ENCODE measurements at places on chromosomes 12 and 14.
A peak's percentile ranks its signal among the peaks of the same experiment; 100 is the strongest.

DNA sequence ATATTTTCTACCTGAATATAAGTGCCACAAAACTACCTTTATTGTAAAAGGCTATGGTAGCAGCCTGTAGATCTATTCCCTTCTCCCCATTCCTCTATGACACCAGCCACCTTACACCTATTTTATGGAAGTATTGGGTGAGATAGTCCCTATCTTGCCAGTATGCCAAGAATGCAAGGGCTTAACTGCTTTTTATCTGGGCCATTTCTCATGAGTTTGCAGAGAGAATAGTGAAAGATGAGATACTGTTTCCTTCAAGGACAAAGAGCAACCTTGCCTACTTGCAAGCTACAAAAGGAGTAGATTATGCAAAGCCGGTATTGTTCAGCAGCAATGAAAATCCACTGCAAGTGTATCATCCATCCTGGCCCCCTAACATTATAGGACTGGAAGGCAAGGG is 1775.6 kb upstream of the SEL1L start:
- DNase-seq = no peak

GRCh38 chr14:66563731-66564130 is 55.8 kb downstream of the GPHN start:
- DNase-seq = no peak

DNA sequence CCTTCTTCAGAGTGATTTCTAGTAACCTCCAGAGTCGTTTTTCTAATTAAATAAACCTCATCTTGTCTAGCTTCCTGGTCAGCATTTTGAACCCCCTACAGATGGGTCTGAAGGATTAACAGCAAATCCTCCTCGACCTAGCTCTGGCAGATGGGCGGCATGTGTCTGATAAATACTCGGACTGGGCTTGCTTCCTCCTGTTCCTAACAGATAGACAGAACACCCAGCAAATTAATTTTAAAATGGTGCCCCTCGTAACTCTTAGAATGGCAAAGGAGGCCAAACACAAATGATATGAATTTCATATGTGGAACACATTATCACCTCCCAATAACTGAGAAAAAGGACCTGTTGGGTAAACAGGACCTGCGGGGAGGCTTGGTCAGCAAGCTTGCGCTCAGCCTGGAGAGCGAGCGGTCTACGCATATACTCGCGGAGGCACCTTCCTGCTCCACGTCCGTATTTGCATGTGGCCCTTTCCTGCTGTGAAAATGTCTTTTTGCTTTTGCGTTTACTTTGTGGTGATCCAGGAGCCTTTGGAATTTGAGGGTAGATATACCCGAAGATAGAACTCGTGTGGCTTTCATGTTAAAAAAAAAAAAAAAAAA is 79.6 kb downstream of the OTX2 start:
- no peak for DNase-seq

- DNase-seq = no peak
These were observed 136.7 kb upstream of the EGLN3 start for GRCh38 chr14:34087571-34087970.

- DNase-seq = no peak
These were observed 926.6 kb downstream of the VRK1 start for GRCh38 chr14:97723819-97724218.

DNA sequence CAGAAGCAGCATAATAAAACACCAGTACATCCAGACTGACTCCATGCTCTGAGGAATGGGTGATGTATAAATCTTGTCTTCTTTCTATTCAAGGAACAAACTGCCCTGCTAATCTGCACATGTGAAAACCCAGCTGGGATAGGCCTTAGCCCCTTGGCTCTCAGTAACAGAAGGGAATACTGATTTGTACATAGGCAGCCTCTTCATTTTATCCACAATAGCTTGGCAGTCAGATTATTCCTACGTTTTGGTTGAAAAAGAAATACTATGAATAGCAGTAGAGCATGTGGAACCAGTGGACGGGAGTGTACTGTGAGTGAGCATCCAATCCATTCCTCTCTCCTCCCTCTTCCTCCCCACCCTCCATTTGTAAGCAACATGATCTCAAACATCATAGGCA is 113.5 kb upstream of the ARHGAP5 start:
- DNase-seq = no peak

DNA sequence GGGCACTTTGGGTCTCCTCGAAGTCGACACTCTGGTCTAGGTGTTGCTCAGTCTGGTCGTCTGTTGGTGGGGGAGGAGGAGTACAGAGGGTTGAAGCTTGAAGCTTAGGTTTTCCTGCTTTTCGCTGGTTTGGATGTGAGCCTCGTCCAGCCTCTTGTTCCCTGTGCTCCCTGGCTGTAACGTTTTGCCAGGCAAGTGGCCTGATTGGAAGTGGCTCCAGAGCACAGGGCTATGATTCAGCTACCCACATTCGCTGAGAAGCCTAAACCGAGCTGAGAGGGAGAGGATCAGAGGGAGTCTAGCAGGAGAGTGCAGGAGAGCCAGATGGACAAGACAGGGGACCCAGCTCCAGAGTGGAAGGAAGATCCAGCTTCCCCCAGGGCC is 6.1 kb downstream of the HOXC10 start:
- DNase-seq = no peak

DNA sequence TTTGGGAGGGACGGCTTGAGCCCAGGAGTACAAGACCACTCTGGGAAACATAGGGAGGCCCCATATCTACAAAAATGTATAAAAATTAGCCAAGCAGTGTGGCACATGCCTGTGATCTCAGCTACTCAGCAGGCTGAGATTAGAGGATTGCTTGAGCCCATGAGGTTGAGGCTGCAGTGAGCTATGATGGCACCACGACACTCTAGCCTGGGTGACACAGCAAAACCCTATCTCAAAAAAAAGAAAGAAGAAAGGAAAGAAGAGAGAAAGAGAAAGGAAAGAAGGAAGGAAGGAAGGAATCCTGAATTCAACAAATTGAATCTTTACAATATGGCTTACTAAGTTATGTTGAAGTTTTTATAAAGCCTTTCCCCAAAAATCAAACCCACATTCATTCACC is 2.1 kb downstream of the KIF21A start:
- no peak for DNase-seq

GRCh38 chr14:37889087-37889486 is 293.7 kb downstream of the TTC6 start:
- DNase-seq = no peak

DNA sequence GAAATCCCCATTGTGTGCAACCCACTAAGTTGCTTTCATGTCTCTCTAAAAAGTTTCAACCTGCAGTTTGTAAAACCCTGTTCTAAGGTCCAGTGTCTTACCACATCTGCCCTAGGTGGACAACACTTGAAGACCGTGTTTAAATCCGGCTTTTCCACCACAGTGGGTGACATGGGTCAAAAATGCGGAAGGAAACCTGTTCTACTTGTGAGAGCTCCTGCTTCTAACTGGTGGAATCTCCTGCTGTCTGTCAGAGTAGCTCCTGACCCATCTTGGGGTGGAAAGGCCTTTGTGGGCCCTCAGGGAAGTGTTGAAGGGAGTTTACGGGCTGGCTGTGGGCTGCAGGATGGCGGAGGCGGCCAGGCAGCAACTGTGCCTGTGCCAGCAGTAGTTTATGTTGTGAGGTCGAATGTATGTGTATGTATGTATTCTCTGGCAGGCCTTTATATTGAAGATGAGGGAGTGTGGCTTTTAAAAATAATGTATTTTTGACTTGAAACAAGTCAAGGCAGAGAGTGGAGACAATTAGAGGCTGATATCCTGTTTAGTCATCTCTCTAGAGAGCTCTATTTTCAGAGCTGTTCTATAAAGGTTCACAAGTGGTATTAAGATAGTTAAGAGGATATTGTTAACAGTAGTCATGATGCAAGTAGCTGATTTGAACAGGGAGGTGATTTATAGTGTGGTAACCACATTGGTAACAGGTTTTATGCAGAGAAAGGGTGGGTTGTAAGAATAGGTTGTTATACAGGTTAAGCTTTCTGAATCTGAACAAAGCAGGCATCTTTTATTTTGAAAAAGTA is 67.0 kb downstream of the PRKCH start:
- DNase-seq = no peak

DNA sequence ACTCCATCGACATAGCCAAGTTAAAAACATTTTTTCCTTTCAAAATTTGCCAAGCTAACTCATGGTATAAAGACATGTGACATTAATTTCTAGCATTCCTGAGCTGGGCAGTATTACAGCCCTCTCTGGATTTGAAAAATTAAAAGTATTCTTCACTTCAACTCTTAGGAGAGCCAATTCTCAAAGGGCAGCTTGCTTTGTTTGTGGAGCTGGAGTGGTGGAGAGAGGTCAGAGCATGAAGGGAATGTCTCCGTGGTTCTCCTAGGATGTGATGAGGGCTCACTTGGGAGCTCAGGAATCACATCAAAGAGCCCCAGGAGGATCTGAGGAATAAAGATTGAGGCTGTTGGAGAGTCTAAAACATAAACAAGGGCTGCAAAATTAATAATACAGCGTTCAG is 46.9 kb upstream of the RGS6 start:
- no peak for DNase-seq

DNA sequence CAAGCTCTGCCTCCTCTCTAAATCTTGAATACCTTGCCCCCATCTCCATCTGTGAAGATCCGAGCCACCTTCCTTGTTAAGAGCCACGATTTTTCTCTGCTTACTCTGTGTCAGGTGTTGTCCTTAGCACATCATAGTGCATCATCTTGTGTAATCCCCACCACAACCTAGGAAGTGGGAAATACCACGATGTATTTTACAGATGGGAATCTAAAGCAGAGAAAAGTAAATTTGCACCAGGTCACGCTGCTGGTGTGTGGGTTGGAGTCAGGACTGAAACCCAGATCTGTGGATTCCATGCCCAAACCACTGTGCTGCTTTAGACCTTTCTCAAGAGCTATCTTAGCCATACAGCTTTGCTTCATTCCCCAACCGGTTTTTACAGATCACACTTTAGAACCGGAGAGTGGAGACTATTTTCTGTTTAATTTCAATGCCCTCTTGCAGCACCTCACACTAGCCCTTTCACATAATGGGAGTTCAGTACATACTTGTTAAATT is 94.6 kb downstream of the PPM1A start:
- no peak for DNase-seq

GRCh38 chr14:20372796-20373195 is 29.4 kb downstream of the PARP2 start:
- DNase-seq = no peak

GRCh38 chr12:105573574-105573973 is 243.1 kb downstream of the C12orf75 start:
- DNase-seq = no peak

DNA sequence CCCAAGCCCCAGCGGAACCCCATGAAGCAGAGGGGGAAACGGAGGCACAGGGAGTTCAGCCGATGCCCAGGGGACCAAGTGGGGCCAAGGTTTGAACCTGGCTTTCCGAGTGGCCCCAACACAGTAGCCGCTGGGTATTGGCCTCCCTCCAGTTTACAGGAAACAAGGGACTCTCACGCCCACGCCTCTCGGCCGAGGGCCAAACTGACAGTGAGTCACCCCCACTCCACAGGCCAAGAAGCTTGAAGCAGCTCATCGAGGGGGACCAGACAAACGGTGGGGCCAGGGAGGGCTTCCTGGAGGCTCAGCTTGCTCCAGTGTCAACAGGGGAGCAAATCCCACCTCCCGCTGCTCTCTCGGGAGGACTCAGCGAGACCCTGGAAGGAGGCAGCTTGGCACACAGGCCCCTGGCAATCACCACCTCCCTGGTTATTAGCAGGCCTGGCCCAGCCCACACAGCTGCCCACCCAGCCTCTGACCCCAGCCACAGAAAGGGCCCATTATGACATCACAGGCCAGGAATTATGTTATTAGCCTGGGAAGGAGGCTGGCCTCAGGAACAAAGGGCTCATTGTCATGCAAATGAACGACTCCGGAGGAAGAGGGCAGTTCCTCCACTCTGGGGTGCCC is 54.6 kb downstream of the NCOR2 start:
- DNase-seq = peak; percentile 99

- DNase-seq = no peak
These were observed 50.9 kb upstream of the PPFIA2 start for GRCh38 chr12:81809829-81810595.

DNA sequence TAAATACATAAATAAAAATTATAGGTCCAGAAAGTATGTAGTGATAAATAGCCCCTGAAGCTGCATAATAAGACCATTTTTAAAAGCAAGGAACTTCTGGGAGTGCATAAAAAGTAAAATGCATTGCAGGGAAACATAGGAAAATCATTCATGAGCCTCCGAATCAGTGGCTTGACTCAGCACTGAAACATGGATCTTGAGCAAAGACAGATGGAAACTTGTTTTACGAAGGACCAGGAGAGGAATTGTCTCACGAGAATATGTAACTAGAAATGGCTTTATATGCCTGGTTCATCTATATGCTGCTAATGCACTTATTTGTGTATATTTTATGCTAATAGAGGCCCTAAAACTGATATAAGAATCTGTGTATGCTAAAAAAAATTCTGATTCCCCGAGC is 14.7 kb downstream of the TMEM30B start:
- DNase-seq = no peak

DNA sequence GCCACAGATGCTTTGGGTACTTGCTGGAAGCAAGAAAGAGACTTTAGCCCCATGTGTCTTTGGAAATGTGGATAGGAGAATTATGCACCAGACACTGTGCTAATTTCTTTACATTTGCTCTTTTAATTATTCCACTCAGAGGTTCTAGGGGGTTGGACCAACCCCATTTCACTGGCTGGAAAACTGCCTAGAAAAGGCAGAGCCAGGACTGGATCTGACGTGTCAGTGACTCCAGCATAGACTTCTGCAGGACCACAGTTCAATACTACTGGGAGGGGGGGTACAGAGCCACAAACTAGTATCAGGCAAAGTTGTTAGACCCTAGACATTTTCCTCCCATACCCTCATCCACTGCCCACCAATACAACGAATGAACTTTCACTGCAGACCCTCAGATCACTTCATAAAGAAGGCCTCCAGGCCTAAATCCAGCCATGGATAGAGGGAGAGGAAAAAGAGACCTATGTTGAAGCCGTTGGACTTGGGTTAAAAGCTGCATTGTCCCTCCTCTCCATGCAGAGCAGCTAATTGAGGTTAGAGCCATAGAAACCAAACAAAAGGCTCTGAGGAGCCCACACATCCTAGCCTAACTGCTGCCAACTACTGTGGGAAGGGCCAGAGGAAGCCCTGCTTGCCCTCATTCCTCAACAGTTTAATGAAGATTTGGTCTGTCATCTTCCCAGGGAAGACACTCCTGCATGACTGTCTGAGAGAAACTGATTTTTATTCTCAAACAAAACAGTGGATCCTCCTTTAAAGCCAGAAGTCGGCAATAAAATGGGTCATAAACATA is 68.7 kb downstream of the STON2 start:
- DNase-seq = no peak

DNA sequence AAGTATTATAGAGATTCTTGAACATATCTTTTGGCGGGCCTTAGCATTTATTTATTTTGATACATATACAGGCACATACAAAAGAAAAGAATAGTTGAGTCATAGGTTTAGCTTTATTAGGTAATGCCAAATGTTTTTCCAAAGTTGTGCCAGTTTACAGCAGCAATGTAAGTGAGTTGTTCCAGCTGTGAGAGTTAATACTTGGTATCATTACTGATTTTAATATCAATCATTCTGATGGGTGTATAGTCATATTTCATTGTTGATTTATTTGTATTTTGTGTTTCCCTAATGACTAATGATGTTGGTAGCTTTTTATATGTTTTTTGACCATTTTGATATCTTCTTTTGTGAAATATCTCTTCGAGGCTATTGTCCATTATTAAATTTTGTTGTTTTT is 122.4 kb downstream of the MIPOL1 start:
- DNase-seq = no peak
